H54 (cell line): ENCODE measurements at places on chromosomes 2 and 18.

DNA sequence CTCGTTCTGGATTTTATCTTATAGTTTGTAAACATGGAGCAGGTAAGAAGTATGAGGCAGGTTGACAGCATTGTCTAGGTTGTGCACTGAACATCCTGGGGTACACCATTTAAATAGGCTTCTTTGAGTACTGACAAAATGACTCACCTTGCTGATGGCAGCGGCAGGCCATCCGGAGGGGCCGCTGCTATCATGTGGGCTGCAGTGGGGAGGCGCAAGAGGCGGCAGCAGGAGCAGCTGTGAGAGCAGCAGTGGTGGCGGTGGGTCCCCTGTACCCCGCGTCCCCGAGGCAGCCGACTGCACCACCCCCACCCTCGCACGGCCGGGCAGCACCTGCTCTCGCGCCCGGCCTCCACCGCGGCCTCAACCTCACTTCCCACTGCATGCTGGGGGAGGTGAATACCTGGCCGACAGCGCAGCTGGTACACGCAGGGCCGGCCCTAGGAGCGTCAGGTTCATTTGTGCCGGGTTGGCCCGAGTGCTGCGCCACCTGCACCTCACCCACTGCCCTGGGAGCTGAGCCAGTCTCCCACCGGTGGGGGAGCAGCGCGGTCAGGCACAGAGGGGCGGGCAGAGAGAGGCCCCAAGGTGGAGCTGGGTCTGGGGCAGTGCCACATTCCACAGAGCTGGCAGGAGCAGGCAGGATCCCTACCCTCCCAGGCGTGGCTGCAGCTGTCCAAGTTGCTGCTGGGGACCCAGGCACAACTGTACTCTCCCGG lies 154.5 kb upstream of the RBMS1 start:
- DNase-seq = no peak

GRCh38 chr2:163594497-163594896 lies 141.3 kb downstream of the FIGN start:
- DNase-seq = no peak

DNA sequence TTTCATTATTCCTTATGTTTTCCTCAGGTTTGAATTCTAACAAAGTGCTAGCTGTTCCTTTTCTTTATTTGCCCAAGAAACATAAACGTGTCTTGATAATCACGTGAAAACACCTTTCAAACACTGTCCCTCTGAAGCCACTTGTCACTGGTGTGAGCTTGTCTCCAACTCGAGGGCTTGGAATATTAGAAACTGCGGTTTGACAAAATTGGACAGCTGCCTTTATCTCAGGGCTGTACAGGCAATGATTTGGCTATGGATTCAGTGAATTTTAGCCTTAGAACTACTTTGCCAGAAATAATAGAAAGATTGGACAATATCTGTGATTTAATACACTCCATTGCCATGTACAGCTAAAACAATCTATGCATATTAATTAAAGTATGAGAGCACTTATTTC lies 763.0 kb upstream of the ACVR2A start:
- no peak for DNase-seq

GRCh38 chr2:66634784-66635183 lies 199.9 kb downstream of the MEIS1 start:
- no peak for DNase-seq

DNA sequence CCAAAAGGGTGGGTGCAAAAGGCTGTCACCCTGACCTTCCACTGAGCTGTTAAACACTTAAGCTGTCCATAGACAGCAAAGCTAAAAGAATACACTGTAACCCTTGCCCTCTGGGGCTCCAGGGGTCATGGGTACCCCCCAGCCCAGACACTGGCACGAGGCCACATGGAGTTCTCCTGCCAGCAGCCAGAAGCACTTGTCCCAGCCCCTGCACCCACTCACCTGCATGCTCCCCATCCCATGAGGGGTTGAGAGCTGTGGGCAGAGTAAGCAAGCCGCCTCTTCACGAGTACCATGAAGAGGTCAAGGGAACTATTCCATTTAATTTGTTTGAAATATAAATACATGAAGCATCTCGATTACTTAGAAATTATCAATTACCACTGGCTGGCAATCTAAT lies 867.1 kb upstream of the ZEB2 start:
- no peak for DNase-seq

DNA sequence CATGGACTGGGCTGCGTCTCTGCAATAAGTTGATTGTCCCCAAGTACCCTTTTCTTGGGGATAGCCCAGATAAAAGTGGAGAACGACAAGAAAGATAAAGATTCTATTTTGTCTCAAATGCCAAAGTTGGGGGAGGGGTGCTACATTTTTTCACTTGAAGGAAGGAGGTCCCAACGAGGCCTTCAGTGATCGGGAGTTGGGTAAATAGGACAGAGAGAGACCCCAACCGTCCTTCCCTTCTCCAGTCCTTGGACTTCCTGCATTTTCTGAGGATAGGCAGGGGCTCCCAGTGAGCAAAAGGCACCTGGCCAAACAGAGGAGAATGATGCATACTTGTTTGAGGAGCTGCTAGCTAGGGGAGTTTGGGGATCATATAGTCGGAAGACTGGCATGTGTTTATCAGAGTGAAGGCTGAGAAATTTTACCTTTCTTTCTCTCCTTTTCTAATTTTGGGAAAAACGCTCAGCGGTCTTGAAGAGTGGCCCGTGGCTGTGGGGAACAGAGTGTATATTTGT lies 3.5 kb upstream of the EN1 start:
- DNase-seq = no peak

- DNase-seq = no peak
Measured at GRCh38 chr2:236601316-236602202, 31.9 kb downstream of the ACKR3 start.

DNA sequence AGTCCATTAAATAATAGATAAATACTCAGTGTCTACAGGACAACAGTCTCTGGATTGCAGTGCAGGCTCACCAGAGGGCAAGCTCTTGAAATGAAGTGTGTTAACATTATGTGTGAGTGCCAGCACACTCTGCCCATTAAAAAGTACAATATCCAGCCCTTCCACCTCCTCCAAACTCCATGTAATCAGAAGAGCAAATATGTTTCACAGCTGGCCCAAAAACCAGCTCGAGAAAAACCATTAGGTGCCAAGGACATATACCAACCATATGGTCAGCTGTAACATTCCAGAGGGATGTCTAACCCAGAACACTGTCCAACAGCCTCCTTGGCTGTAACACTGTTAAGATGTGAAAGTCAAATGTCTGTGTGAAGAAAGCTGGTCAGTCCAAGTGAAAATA lies 112.2 kb downstream of the ZNF385B start:
- DNase-seq = no peak

- no peak for DNase-seq
Measured at GRCh38 chr2:181077128-181077709, 96.8 kb downstream of the UBE2E3 start.

- no peak for DNase-seq
Measured at GRCh38 chr2:201126308-201127151, 10.6 kb downstream of the CFLAR start.

- DNase-seq = no peak
Measured at GRCh38 chr2:190404487-190404886, 3.7 kb upstream of the MFSD6 start.

- no peak for DNase-seq
Measured at GRCh38 chr2:58984731-58985130, 743.6 kb upstream of the FANCL start.

GRCh38 chr2:192357217-192357616 lies 162.5 kb upstream of the TMEFF2 start:
- no peak for DNase-seq

DNA sequence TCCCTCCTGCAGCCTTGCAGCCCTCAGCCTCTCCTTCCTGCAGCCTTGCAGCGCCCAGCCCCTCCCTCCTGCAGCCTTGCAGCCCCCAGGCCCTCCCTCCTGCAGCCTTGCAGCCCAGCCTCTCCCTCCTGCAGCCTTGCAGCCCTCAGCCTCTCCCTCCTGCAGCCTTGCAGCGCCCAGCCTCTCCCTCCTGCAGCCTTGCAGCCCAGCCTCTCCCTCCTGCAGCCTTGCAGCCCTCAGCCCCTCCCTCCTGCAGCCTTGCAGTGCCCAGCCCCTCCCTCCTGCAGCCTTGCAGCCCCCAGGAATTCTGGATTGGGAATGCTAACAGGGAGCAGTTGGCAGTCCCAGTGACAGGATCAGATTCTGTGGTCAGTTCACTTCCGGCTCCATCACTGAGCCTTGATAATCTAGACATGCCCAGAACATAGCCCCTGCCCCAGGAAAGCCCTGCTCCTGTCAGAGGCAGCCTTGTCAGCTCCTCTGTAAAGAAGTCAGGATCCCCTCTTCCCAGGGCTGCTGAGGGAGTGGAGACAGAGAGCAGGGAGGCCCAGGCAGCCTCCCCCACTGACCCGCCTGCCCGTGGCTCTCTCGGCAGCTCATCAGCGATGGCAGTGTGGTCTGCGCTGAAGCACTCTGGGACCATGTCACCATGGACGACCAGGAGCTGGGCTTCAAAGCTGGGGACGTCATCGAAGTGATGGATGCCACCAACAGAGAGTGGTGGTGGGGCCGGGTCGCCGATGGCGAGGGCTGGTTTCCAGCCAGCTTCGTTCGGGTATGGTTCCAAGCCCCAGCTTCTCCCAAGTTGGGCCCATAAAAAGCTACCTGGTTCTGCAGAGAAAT lies 54.8 kb downstream of the FAM168B start:
- DNase-seq = no peak

- DNase-seq = no peak
Measured at GRCh38 chr18:39699340-39699964, 2133.9 kb upstream of the CELF4 start.

DNA sequence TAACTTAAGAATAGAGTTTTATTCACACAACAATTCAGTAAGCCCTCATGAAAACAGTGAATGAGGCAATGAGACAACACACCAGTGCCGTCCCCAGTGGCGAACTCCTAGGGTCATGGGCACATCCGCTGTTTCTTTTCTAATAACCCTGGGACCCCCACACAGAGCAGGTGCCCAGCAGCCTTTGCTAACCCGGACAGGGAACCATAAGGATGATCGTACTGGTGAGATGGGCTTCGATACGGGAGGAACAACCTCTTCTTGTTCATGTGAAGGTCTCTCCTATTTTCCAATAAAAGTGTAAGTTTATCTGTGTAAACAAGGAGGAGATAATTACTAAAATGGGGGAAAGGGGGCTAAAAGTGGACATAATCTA lies 97.4 kb upstream of the MGAT4A start:
- DNase-seq = no peak

DNA sequence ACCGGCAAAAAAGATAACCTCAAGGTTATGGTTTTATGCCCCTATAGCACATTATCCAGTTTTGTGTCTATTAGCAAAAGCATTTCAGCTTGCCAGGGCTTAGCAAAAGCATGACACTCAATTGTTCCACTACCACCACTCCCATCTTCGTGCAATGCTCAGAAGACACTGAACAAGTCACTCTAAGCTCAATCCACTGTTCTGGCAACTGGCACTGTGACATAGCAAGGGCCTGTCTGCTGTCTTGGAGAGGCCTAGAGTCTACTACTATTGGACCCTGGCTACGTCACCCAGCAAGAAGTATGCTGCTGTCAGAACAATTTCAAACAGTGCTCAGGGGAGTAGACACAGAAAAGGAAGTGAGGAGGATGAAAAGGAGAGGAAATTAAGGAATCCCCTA lies 103.5 kb upstream of the PPP1CB start:
- DNase-seq = no peak

DNA sequence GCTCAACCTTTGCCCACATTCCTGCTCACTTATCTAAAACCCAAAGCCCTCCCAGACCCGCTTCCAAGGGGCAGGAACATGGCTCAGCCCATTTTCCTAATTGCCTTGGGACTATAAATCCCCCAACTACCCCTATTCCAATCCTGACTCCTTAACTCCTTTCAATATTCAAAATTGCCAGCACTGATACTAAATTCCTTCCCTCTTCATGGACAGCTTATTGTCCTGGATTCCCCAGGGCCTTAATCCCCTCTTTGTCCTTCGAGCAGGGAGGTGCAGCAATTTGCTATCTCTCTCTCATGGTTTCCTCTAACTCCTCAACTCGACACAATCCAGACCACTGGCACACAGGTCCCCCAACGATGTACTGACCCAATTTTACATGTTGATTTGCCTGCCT lies 99.1 kb downstream of the SLC25A12 start:
- no peak for DNase-seq

DNA sequence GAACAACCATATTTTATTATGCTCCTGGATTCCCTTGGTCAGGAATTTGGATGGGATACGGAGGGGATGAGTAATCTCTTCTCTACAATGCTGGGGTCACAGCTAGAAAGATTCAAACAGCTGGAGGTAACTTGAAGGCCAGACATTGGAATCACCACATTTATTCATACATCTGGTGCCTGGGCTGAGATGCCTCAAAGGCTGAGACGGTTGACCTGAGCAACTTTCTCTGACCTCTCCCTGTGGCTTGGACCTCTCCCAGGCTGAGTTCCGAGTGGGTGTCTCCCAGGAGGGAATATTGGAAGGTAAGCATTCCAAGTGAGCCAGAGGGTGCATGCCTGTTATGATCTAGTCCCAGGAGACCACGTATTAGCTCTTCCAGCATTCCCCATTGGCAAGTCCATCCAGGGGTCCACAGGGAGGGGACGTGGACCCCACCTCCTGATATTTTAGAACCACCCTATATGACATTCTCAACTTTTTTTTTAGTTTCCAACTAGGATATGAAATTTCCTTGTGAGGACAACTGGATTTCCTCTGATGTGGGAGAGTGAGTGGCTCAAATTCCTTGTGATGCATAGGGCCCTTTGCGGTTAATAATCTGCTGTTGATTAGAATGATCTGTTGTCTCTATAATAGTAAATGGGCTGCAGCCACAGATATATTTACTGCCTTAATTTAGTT lies 101.8 kb downstream of the MRPS9 start:
- no peak for DNase-seq

DNA sequence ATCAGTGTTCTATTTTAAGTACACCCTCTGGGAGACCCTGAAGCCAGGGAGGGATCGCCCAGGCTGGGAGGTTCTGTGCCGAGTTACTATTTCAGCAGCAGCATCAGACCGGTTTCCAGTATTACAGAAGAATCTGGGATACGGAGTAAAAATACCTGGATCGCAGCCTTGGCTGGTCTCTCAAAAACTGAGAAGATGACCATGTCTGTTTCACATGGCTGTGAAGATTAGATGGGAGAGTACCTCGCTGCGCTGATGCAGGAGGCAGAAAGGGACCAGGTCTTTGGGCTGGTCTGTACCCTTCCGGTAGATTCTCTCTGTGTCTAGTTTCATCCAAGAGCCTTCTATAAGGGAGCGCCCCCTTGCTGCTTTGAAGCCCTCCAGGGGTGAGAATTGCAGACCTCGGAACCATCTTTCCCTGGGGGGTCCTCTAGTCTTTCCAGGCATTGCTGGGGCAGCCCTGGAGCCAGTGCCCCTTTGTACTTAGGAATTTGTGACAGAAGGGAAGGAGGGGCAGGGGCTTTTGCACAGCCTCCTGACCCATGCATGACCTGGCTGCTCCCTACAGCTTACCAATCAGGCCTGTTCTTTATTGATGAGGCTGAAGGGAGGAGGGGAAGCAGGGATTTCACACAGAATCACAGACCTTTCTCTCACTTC lies 56.3 kb upstream of the MAPRE3 start:
- DNase-seq = no peak

DNA sequence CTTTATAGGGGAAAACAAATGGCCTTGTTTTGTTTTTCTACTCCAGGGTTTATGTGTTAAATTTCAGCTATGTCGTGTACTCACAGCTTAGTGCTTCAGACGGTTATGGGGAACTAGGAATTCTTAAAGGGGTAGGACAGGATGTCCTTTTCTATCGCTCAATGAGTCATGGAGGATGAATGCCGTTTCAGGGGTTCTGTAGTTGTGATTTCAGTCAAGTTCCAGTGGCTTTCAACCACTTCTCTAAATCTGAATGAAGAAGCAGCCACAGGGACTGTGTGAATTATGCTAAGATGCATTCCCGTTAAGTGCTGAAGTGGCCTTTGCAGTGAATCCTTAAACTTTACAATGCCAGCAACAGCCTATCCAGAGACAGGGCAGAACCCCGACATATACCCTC lies 1231.7 kb upstream of the ZEB2 start:
- no peak for DNase-seq

GRCh38 chr2:159050426-159050825 lies 82.0 kb downstream of the TANC1 start:
- DNase-seq = no peak
